Cardiac muscle cell (in vitro differentiated cells and primary cell): ENCODE measurements at places on chromosomes 5 and 9. TPM values are rescaled to one million over a fixed set of nuclear protein-coding genes. Genes with fewer than 3 reads are reported as not detected.

The C5orf46 gene
- total RNA-seq: not detected in 2 replicates

GRCh38 chr5:74638970-74639806 lies 1.3 kb downstream of the ENC1 start:
- peak; percentile 25 for DNase-seq

The DENND1A gene
- 12.0 and 14.5 TPM in 2 replicates for total RNA-seq

- DNase-seq: no peak
Observed at GRCh38 chr5:110354311-110354710, 372.2 kb downstream of the TMEM232 start.

GRCh38 chr5:145189746-145190145 lies 645.4 kb downstream of the PRELID2 start:
- no peak for DNase-seq

The AK8 gene
- total RNA-seq: 0.25 and 0.83 TPM in 2 replicates

DNA sequence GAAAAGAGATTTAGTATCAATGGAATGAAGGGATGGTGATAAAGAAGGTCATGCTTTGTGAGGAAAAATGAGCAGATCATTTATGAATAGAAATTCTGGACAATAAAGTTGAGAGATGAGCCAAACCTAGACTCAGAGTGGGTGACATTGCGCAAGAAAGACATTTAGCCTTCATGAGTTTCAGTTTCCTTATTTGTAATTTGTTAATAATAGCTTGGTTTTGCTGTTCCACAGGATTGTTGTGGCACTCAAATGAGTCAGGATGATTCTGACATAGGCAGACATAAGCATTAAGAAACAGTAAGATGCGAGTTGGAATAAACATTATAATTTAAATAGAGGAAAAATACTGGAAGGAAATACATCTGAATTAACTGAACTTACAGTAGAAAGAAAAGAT lies 34.8 kb downstream of the ITGA2 start:
- peak; percentile 74 for DNase-seq

GRCh38 chr9:1222511-1222910 lies 172.4 kb downstream of the DMRT2 start:
- DNase-seq: no peak

DNA sequence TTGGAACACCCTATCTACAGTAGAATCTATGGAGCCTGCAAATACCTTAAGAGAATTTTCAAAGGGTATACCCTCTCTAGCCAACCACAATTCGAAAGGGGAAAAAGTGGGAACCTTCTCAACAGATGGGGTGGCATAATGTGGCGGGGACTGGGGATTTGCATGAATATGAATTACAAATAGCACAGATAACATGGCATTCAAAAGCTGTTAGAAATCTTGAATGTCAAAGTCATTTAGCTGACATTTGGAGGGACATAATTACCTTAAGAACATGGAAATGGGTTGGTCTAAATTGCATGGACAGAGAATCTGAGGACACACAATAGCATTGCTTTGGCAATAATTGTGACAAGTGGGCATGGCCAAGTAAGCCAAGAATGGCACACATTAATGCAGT lies 23.2 kb upstream of the TYRP1 start:
- DNase-seq: no peak

DNA sequence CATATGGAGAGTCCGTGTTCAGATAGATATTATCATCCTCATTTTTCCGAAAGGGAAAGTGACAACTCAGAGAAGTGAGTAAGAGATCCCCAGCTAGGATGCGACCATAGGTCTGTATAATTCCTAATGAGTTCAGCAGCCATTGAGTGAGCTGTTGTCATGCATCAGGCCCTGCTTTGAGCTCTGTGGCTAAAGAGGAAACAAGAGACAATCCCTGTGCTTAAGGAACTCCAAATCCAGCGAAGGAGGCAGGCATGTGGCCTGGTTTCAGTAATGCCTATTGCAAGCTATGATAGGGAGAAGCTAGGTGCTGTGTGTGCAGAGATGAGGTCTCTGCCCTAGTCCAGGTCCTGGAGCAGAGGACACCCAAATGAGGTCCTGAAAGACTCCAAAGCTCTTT lies 192.8 kb downstream of the ACTL7B start:
- DNase-seq: no peak
